Uterus (tissue), 4 donors: ENCODE measurements at places on chromosomes 4 and X. TPM values are rescaled to one million over a fixed set of nuclear protein-coding genes. Genes with fewer than 3 reads are reported as not detected.

COX7B2 gene
- not detected for total RNA-seq

TMPRSS11F gene
- not detected for total RNA-seq

ADGRL3 gene
- total RNA-seq, result 71.1 TPM

DNA sequence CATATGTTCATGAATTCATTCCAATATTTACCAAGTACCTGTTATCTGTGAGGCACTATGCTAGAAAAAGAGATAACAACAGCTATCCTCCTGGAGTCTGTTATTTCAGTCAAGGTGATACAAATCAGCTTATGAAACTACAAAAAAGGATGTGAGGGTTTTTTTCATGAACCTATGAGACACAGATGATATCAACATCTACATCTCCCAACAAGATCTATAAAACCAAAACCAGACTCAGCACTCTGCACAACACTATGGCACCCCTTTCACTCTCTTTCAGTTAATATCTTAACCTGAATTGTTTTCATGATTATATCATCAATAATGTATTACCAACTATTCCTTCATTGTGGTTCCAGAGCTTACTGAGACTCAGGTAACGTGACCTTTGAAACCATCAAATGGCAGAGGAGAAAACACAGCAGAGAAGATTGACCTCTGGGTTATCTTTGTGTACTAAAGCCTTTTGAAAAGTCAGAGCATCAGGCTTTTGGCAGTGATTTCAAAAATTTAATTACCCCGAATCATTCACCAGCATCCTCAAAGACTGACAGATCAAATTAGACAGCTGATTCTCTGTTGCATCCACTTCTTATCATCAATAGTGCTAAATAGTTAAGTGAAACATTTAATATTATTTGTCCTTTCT is 244.6 kb upstream of the FTHL17 start:
- DNase-seq, result no peak

DNA sequence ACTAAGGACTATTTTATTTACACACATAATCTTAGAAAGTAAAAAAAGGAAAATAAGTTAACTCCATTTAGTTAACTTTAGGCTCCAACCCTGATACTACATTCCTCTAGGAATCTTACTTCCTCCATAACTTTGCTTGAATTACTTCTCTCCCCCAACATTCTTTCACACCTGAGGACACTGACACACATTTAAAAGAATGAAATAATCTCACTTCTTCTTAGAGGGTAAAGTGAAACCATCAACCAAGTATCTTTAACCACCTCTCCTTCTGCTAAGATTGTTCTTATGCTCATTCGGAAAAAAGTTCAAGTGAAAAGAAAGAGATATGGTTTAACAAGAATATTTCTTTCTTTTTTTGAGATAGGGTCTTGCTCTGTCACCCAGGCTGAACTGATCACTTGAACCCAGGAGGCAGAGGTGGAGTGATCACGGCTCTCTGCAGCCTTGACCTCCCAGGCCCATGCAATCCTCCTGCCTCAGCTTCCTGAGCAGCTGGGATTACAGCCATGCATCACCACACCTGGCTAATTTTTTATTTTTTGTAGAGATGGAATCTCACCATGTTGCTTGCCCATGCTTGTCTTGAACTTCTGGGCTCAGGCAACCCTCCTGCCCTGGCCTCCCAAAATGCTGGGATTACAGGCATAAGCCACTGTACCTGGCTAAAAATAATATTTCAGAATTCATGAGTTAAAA is 28.5 kb downstream of the SLC25A4 start:
- no peak for DNase-seq

GRCh38 chrX:17375637-17376430 is 834 bp downstream of the NHS start:
- DNase-seq, result peak; percentile 25

DNA sequence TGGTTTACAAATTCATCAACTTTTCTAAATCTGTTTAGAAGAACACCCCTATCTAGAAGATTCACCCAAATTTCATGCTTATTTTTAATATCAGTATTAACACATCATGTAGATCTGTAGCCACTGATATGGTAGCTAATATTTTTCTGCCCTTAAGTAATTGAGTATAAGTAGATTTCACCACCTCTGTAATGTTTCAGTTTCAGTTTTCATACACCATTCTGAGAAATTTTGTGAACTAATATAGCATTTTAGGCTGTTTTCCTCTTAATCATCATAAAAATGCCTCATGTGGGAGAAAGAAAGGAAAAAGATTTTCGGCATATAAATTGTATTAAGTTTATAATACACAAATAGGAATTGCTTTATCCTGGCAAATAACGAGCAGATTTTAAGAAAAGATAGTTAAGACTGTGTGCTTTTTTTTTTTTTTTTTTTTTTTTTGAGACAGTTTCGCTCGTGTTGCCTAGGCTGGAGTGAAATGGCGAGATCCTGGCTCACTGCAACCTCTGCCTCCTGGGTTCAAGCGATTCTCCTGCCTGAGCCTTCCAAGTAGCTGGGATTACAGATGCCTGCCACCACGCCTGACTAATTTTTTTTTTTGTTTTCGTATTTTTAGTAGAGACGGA is 21.4 kb upstream of the RBPJ start:
- DNase-seq, result no peak

- no peak for DNase-seq
These were observed 8.4 kb upstream of the HAUS7 start for GRCh38 chrX:153478746-153479145.

DNA sequence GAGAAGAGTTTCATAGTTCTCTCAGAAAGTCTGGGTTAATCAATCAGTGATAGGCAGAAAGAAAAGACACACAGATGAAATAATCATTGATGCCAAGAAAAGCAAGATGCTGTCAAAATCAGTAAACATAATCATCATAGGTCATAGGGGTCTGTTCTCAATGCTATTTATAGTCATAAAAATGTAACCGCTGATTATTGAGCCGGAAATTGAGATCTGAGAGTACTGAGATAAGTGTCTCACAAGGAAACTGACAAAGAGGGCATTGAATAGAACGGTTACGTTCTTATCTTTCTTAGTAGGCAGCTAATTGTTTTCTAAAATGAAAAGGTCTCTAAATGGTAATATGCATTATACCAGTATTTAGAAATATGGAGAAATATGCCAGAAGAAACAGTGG is 1686.1 kb upstream of the AGA start:
- no peak for DNase-seq

DNA sequence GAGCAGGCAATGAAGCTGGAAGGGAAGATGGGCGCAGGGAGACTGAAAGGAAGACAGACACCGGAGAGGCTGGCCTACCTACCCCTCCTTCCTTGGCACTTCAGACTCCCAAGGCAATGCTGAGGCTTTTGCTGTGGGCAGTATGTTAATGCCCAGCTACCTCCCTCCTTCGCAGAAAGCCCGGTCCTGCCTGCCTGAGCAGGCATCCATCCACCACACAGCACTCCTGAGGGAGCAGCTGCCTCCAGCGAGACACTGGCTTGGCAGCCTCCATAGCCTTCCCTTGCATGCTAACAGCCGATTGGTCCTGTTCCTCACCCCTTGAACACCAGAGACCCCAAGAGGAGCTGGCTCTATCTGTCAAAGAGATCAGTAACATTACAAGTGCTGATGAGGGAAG is 14.4 kb downstream of the GABRQ start:
- no peak for DNase-seq

- DNase-seq, result no peak
These were observed 178.3 kb upstream of the SLC7A11 start for GRCh38 chr4:138420471-138420870.

- DNase-seq, result no peak
These were observed 198.6 kb upstream of the AGA start for GRCh38 chr4:177640864-177641263.

DNA sequence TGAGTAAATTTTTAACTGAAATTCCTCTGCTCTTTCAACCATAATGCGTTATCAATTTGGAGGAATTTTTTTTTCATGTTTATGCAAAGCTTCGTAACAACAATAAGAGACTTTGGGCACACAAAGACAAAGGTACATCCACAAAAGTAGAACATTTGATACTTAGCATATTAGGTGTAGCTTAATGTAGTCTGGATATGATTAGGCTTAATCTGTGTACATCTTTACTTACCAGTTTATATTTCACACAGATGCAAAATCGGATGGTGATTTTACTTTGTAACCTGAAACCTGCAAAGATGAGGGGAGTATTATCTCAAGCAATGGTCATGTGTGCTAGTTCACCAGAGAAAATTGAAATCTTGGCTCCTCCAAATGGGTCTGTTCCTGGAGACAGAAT is 20.3 kb downstream of the AIMP1 start:
- no peak for DNase-seq

- no peak for DNase-seq
These were observed 100.9 kb downstream of the LIMCH1 start for GRCh38 chr4:41638866-41639265.

DNA sequence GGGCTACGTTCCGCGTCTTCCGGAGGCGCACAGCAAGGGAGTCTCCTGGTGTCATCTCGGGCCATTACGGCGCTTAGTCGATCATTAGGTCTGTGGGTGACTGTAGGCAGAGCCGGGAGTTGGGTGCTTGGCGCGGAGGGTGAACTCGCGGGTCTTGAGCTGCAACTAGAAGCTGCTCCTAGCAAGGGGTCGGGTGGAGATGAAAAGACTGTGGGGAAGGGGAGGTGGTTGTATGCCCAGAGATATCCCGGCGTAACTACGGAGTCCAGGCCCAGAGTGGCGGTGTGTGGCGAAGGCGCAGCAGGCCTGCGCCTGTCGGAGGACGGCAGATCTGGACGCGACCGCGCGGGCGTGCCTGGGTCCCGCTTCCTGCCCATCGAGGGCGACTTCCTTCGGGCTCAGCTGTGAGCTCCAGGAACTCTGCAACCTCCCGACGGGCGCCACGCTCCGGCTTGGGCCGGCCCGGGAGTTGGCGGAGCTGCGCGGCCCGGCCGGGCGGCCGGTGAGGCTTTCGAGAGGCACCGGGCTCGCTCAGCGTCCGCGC is 2.7 kb upstream of the NKX3-2 start:
- DNase-seq, result no peak

DNA sequence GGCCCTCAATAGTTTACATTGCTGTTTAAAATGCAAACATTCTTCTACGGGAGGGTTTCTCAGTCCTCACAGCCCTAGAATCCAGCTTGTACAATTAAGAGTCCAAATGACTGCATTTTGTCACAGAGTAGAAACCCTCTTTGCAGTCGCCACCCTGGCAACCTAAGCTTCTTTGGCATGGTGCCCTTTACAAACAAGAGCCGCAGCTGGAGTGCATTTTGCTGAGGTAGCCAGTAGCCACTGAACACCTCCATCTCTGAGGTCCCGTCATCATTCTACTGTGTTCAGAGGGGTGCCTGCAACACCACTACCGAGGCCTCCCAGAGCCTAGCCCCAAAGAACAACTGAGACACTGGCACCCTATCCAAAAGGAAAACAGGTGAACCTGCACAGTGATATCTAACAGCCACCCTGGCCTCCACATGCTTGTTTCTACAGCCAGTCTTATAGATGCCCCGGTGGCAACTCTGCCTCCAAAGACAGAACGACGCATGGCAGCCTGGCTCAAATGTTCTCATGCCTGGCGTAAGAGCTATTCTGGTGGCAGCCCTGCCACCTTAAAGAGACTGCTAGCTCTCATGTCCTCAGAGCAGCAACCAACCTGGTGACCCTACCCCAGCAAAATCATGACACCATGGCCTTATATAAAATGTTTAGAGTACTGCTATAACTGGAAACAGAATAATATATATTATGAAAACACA is 801.9 kb downstream of the TECRL start:
- no peak for DNase-seq

- no peak for DNase-seq
These were observed 25.2 kb downstream of the PPP2R3B start for GRCh38 chrX:361231-362145.

- no peak for DNase-seq
These were observed 76.4 kb downstream of the LEF1 start for GRCh38 chr4:108092288-108092687.

GRCh38 chr4:54169176-54169575 is 59.9 kb upstream of the PDGFRA start:
- no peak for DNase-seq

- DNase-seq, result no peak
These were observed 15.0 kb upstream of the OTUD4 start for GRCh38 chr4:145195167-145195952.

GRCh38 chr4:31598639-31599038 is 878.5 kb downstream of the PCDH7 start:
- DNase-seq, result no peak

GRCh38 chr4:188661502-188661901 is 522.3 kb downstream of the TRIML1 start:
- DNase-seq, result no peak

- DNase-seq, result no peak
These were observed 41.6 kb upstream of the UGDH start for GRCh38 chr4:39568805-39569204.

DNA sequence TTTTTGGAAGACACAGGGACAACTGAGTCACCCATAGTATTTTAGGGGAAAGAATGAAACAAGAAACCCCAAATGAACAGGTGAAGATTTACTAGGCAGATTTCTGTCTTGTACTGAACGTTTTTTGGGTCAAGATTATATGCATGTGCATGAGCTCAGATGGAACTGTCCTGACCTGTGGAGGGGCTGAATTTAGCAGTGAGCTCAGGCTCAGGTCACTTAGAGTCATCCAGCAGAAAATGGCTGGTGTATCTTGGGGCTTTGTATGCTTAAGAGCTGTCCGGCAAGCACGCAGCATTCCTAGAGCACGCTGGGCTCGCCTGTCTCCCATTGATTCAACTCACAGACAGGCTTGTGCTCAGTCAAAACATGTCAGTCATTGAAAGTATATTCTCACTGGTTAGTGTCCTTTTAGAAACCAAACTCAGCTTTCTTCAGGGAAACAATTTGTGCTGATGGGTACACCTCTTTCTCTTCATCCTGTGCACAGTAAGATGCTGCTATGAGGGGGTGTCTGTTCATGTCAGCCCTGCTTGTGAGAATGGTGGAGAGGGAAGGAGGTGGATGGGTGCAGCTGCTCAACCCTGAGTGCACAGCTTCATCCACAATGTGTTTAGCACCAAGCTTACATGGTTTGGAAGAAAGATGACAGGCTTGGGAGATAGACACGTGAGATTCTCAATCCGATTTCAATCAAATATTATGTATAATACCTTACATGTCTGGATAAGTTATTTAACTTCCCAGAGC is 47.5 kb upstream of the PDLIM3 start:
- DNase-seq, result no peak

DNA sequence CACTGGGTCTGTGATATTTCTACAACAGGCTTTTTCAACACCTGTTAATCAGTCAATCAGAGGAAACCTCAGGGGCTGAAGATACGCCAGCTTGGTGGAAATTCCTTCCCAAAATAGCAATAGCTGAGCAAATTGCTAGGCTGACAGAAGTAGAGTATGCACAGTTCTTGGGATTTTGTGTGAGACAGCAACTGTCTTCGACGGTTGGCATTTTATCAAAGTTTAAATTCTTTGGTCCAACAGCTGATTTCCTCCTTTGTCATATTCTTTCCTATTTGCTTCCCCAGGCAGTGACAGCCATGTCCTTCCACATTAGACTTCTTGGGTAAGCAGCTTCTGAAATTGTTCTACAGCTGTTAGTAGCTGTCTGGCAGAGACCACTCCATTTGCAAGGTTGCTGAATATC is 8.0 kb upstream of the PALLD start:
- DNase-seq, result no peak

- DNase-seq, result no peak
These were observed 190.0 kb upstream of the EMCN start for GRCh38 chr4:100707786-100708185.
